H54 (cell line): ENCODE measurements at places on chromosomes 5 and 9.
A peak's percentile ranks its signal among the peaks of the same experiment; 100 is the strongest.

DNA sequence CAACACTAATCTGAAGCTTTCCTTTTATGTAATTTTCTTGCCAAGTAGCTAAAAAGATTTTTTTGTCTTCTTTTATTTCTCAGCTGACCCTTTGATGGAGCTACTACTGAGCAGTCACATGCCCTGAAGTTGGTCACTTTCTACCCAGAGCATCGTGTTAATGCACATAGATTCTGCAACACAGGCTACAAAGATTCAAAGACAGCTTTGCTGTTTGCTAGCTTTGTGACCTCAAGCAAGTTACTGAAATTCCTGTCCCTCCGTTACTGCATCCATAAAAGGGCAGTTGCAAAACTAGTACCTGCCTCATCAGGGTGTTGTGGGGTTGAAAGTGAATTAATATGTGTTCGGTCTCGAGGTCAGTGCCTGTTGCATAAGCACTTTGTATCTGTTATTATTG, 179.9 kb downstream of the GAS1 start:
- DNase-seq: no peak

GRCh38 chr5:173884402-173885053, 3.6 kb upstream of the CPEB4 start:
- no peak for DNase-seq

DNA sequence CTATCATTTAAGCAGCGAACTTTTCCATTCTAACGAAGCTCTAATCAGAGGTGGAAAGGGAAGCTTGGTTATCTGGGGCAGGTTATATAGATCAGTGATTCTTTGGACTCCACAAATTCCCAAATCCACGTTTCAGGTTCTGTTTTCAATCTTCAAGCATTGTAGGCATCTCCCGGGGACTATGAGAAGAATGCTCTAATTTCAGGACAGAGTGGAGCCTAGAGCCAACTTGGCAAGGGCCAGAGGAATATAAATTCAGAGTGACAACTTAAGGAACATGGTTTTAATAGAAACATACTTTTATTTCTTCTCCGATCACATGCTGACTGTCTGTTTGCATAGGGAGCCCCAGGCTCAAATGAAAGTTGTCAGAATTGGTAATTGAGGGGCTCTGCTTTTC, 514.0 kb upstream of the KLF4 start:
- no peak for DNase-seq

- DNase-seq: peak; percentile 40
These were observed 12.2 kb downstream of the PPP3R2 start for GRCh38 chr9:101582553-101582952.

- no peak for DNase-seq
These were observed 527 bp downstream of the MEF2C start for GRCh38 chr5:88882276-88883038.

GRCh38 chr9:108813951-108814601, 41.7 kb downstream of the ACTL7B start:
- peak; percentile 73 for DNase-seq

- peak; percentile 6 for DNase-seq
These were observed 236.5 kb downstream of the DMRTA1 start for GRCh38 chr9:22682961-22683699.

DNA sequence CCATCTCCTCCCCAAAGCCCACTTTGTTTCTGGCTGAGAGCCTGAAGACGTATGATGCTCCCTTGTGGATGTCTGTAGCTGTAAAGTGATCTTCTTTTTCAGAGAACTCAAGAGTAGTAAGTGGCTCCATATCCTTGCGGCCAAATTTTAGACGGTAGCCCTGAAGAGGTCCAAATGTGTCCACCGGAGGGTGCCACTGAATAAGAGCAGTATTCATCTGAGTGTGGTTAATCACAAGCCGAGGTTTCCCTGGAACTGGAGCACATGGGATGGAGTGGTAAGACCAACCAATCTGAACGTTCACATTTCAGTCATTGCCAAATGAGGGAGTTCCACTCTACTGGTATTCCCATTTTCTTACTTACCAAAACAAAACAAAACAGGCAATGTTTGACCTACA, 686.5 kb upstream of the DMAC1 start:
- peak; percentile 11 for DNase-seq

GRCh38 chr9:112218908-112219307, 43.8 kb upstream of the SUSD1 start:
- DNase-seq: no peak

DNA sequence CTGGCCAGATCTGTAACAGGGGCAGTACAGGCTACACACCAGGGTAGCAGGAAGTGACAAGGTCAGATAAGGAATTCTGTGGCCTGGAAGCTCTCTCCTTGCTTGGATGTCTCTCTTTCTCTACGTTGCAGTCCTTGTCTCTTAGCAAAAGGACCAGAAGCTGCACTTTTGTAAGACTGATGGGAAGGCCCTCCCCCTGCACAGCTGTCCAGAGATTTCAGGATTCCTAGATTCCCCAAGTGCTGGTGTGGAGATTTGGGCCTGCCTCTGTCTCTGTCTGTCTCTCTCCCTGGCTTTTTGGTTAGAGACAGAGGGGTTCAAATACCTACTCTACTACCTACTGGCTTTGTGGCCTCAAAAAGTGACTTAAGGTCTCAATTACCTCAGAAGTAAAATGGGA, 10.0 kb upstream of the CNTFR start:
- DNase-seq: no peak

GRCh38 chr5:10173716-10174115, 76.0 kb downstream of the ATPSCKMT start:
- no peak for DNase-seq

GRCh38 chr9:72441848-72442607, 77.0 kb upstream of the ZFAND5 start:
- peak; percentile 58 for DNase-seq

DNA sequence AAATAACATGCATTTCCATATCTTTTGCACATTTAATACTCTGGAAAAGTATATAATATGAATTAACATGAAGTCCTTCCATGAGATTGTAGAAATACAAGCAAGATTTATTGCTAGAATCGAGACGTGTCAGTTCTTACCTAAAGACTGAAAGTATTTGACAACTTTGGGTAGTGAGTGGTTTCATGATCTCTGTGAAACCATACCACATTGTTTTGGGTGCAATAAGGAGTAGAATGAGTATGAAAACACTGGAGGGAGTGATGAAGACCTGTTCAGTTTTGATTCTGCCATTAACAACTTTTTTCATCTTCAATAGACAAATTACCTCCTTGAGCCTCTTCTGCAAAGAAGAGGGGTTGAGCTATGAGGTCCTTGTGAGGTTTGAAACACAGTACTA, 133.7 kb downstream of the NUDT12 start:
- no peak for DNase-seq

GRCh38 chr5:112604732-112605630, 132.7 kb upstream of the APC start:
- no peak for DNase-seq

GRCh38 chr5:72177538-72177937, 70.3 kb downstream of the MAP1B start:
- no peak for DNase-seq

GRCh38 chr9:120891245-120891883, 14.4 kb upstream of the PHF19 start:
- no peak for DNase-seq

- DNase-seq: no peak
These were observed 185.7 kb downstream of the PBX3 start for GRCh38 chr9:125932746-125933455.

DNA sequence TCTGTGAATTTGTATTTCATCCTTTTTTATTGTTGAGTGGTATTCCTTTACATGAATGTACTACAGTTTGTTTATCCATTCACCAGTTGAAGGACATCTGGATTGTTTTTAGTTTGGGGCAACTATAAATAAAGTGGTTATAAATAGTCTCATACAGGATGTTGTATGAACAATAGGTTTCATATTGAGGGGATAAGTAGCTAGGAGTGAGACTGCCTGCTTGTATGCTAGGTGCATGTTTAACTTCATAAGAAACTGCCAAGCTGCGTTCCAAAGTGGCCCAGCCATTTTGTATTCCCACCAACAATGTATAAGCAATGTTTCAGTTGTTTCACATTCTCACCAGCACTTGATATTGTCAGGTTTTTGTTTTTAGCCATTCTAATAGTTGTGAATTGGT, 21.5 kb downstream of the OTULINL start:
- DNase-seq: no peak

GRCh38 chr9:7266911-7267595, 509.3 kb downstream of the KDM4C start:
- DNase-seq: no peak

DNA sequence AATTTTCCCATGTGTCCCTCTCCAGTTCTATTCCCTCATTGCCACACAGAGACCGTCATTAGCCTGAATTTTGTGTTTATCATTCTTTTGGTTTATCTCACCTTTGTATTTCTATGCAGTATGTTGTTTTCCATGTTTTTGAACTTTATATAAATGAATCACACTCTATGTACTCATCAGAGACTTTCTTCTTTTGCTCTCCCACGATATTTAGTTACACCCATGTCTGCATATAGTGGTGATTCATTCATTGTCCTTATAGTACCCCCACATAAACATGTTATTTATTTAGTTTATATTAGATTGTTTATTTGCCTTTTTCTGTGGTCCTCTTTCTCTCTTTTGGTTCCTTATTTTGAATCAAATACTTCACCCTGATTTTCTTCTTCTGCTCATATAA, 199.7 kb downstream of the FSTL4 start:
- no peak for DNase-seq

DNA sequence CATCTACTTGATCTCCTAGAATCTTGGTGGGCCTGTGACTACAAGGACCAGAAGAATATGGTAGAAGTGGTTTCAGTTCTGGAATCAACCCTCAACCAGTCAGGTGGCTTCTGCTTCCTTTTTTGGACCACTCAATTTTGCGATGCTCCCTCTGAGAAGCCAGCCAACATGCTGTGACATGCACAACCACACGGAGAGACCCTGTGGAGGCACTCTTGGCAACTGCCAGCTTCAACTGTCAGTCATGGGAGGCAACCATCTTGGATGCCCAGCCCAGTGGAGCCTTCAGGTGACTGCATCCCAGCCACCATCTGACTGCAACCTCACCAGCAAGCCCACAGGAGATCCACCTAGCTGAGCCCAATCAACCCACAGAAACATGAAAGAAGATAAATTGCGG, 137.3 kb downstream of the FAM114A2 start:
- no peak for DNase-seq

- DNase-seq: no peak
These were observed 633.8 kb downstream of the SEMA5A start for GRCh38 chr5:8912106-8912505.

GRCh38 chr5:180289433-180289832, 2.5 kb downstream of the MAPK9 start:
- DNase-seq: no peak

DNA sequence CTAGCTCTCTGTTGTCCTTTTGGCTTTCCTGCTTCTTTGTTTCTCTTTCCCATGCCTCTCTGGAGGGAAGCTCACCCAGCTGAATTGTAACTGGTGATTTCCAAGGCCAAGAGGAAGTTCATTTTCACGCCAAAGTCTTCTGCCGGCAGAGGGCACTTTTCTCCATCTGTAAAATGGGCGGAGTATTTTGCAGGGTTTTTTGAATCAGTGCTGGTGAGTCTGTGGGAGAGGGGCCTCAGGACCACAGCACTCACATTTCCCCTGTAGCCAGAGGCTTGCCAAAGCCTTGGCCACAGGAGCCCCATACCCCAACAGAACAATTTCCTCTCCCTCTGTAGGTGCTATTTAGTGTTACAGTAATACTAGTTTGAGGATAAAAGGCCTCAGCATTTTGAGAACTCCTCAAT, 42.3 kb upstream of the MATR3 start:
- no peak for DNase-seq

DNA sequence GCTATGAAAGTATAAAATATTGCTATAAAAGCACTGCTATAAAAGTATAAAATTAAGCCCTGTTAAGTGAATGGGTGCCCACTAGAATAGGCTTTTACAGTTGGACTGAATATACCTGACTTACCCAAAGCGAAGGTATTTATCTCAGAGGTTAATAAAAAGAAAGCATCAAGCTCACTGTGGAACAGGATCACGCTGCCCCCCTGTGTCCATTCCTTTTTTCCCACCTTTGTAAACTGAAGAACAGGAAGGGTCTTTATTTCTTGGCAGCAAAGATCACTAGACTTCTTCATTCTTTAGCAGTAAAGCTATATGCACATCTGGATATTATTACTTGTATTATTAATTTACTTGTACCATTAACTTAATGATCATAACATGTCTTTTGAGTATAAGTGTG, 22.1 kb upstream of the PLPP6 start:
- no peak for DNase-seq

- DNase-seq: no peak
These were observed 372.0 kb upstream of the KCNN2 start for GRCh38 chr5:113989913-113990305.

DNA sequence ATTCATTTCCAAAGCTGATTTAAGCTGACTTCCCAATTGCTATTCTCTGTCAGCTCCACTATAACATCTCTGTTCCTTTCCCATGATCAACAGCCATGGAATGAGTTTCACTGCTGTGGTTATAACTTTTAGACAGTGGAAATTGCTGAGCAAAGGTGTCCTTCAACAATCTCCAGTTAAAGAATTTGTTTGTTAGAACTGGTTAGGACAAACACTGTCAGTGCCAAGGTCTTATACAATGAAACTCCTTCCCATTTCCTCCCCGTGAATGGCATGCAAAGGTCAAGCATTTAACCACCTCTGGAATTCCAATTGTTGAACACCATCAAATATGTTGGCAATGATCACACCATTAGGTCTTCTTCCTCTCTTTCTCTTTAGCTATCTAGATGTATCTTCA, 45.7 kb upstream of the GHR start:
- no peak for DNase-seq

DNA sequence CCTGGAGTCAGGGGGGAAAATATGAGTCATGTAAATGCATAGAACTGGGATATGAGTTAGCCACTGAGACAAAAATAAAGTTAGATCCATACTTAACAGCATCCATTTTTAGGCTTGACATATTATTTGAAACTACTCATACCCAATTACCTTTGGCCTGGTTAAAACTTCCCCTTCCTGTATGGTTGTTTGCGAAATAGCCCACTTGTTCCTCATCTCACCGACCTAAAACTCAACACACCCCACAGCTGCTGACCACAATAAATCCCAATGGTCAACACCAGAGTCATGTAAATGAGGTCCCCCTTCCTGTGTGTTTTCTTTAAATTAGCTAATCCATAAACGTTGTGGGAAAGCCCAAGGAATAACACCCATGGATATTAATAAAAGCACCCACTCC, 55.2 kb upstream of the TMEM215 start:
- no peak for DNase-seq

GRCh38 chr5:8851101-8851500, 694.8 kb downstream of the SEMA5A start:
- no peak for DNase-seq

GRCh38 chr5:55173687-55174230, 782 bp upstream of the CDC20B start:
- DNase-seq: no peak

GRCh38 chr9:4138180-4138579, 161.7 kb downstream of the GLIS3 start:
- no peak for DNase-seq

- no peak for DNase-seq
These were observed 37.7 kb upstream of the PAPPA start for GRCh38 chr9:116115761-116116353.

DNA sequence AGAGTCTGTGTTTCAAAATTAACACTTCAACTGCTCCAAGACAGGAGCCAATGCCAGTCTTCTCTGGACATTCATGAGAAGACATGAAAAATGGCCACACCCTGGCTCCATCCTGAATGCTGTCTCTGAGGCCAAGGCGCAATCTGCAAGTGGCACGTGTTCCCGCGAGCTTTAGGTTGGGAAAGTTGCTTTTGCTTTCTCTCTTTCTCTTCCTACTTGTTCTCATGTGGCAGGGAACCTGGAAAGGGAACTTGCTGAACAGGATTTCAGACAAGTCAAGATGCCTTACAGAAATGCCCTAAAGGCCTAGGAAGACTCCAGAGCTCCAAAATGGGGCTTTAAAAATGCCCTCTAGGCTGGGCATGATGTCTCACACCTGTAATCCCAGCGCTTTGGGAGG, 91.9 kb upstream of the OTULINL start:
- DNase-seq: no peak
